ENCODE measurements at places on chromosomes 11 and 22. TPM values are rescaled to one million over a fixed set of nuclear protein-coding genes. Genes with fewer than 3 reads are reported as not detected.

- DNase-seq = no peak
Measured at GRCh38 chr22:23159291-23159630, 14.0 kb downstream of the RAB36 start.

OR8D4 gene
- 0.33 TPM for total RNA-seq

GRCh38 chr11:131198161-131199014 is 172.0 kb upstream of the NTM start:
- no peak for DNase-seq

DNA sequence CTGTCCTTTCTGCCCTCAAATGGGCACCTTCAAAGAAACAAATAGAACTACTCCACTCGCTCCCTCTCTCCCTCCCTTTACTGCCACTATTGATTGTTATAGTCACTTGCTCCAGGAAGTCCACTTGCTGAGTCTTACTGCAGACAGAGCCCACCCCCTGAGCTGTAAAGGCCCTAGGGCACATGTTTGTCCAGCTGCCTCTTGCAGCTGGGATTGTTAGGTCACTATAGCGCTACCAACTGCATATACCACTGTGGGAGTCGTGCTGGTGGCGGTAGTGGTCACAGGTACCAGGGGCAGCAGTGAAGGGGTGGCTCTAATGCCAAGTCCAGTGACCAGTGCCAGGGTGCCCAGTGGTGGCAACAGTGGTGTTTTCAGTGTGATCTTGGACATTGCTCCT is 4.4 kb upstream of the SREBF2 start:
- no peak for DNase-seq

DNA sequence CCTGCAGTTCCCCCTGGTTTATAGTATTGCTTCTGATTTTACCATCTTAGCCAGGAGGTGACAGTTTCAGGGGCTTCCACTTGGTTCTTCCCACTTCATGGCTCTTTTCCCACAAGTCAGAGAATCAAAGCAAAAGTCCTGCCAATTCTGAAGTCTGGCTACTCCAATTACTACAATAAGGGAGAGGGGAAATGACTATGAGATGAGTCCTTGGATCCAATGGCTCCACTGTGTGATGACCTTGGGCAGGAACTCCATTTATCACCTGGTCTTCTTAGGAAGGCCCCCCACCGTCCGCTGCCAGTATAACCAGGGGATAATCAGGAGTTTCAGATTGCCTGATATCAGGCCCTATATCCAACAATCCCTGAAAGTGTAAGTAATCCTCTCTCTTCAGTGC is 31.6 kb upstream of the CCND1 start:
- no peak for DNase-seq

Measured in mammary epithelial cell (primary cell).